ENCODE measurements at places on chromosomes 13 and 19. TPM values are rescaled to one million over a fixed set of nuclear protein-coding genes. Genes with fewer than 3 reads are reported as not detected.

IGFLR1 gene
- 2.9 TPM for total RNA-seq

SLC5A5 gene
- total RNA-seq = 1.8 TPM

ZNF132 gene
- 0.24 TPM for total RNA-seq

CLEC4M gene
- total RNA-seq = not detected

CCDC70 gene
- not detected for total RNA-seq

MLNR gene
- total RNA-seq = not detected

ALOX5AP gene
- total RNA-seq = not detected

GIPC3 gene
- total RNA-seq = 1.9 TPM

HPN gene
- total RNA-seq = 9.3 TPM

SHC2 gene
- total RNA-seq = 16.6 TPM

SIGLEC10 gene
- total RNA-seq = not detected

PRR19 gene
- total RNA-seq = 2.9 TPM

ZNF737 gene
- total RNA-seq = 14.1 TPM

CRLF1 gene
- total RNA-seq = 13.9 TPM

RAB3A gene
- total RNA-seq = 6.8 TPM

SLITRK6 gene
- not detected for total RNA-seq

CGB3 gene
- 0.46 TPM for total RNA-seq

HIPK4 gene
- 0.15 TPM for total RNA-seq

CC2D1A gene
- 48.5 TPM for total RNA-seq

NR2F6 gene
- 137 TPM for total RNA-seq

BRSK1 gene
- total RNA-seq = 47.0 TPM

MBD3L4 gene
- total RNA-seq = not detected

ANGPTL4 gene
- total RNA-seq = 2.5 TPM

NCR1 gene
- total RNA-seq = 2.0 TPM

CYP4F3 gene
- not detected for total RNA-seq

REXO1 gene
- total RNA-seq = 45.6 TPM

SHANK1 gene
- total RNA-seq = 1.4 TPM

JAK3 gene
- 3.5 TPM for total RNA-seq

PMIS2 gene
- total RNA-seq = not detected

Measured in H9 (cell line).